Fibroblast of lung (primary cell): ENCODE measurements at places on chromosomes 6 and 20. TPM values are rescaled to one million over a fixed set of nuclear protein-coding genes. Genes with fewer than 3 reads are reported as not detected.

The RAD21L1 gene
- total RNA-seq, result 0.50 TPM in 1 of 2 replicates, not detected in the other

The MICB gene
- 6.2 and 17.2 TPM in 2 replicates for total RNA-seq

The SLC16A10 gene
- total RNA-seq, result under 0.01 TPM in 1 of 2 replicates, not detected in the other

The MYO6 gene
- 14.4 and 24.9 TPM in 2 replicates for total RNA-seq

The PSORS1C1 gene
- 0.66 and 1.8 TPM in 2 replicates for total RNA-seq

The TTI1 gene
- 15.9 and 20.0 TPM in 2 replicates for total RNA-seq

The HCRTR2 gene
- total RNA-seq, result not detected in 2 replicates

The CFAP206 gene
- total RNA-seq, result under 0.01 and 0.26 TPM in 2 replicates

The DZANK1 gene
- total RNA-seq, result 0.77 and 0.83 TPM in 2 replicates

The COL9A1 gene
- total RNA-seq, result not detected in 2 replicates

The KHDC1L gene
- total RNA-seq, result not detected in 2 replicates

The HRH3 gene
- total RNA-seq, result not detected in 2 replicates

The APOM gene
- total RNA-seq, result 0.99 and 1.0 TPM in 2 replicates

The ZBTB12 gene
- total RNA-seq, result 9.5 and 13.2 TPM in 2 replicates

The VGLL2 gene
- not detected in 2 replicates for total RNA-seq

The CLDN20 gene
- not detected in 2 replicates for total RNA-seq

The PAK1IP1 gene
- 16.3 and 19.3 TPM in 2 replicates for total RNA-seq

The CTCFL gene
- not detected in 2 replicates for total RNA-seq

The BPIFB4 gene
- not detected in 2 replicates for total RNA-seq

The TSHZ2 gene
- 2.6 and 5.4 TPM in 2 replicates for total RNA-seq

The MAFB gene
- total RNA-seq, result 3.0 and 7.7 TPM in 2 replicates

The ECT2L gene
- under 0.01 and 0.17 TPM in 2 replicates for total RNA-seq

The PTPRT gene
- total RNA-seq, result not detected in 2 replicates

The FRK gene
- total RNA-seq, result 0.33 and 0.77 TPM in 2 replicates

The BCAS4 gene
- 12.1 and 33.7 TPM in 2 replicates for total RNA-seq
